ENCODE measurements at places on chromosomes 5 and 9.

DNA sequence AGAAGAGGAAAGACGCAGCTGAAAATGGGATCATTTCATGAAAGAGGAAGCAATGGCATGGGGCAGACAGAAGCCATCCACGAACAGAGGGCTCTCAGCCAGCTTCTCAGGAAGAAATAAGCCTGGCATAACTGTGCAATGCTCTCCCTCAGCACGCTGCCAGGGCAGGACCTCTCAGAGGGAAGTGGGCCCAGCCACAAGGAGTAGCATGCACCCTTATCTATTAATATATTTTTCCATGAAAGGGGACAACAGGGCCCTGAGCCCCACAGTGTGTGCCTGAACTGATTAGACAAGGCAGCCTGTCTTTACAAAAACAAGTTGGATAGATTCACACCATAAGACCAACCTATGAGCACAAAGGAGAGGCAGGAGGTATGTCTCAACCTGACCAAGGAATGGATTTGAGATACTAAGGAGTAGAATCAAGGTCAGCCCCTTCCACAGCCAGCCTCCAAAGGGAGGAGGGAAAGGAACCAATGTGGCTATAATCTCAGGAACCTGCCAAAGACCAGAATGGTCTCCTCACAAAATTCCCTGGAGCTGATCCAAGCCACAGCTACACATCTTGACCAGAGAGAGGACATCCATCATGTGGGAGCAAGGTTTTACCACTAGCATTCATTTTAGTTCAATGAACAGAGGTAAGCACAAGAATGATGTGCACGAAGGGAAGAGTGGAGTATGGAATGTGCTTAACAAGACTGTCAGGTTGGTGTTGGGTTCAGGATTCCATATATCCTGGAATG lies 154.8 kb downstream of the SIL1 start:
- no peak for DNase-seq

DNA sequence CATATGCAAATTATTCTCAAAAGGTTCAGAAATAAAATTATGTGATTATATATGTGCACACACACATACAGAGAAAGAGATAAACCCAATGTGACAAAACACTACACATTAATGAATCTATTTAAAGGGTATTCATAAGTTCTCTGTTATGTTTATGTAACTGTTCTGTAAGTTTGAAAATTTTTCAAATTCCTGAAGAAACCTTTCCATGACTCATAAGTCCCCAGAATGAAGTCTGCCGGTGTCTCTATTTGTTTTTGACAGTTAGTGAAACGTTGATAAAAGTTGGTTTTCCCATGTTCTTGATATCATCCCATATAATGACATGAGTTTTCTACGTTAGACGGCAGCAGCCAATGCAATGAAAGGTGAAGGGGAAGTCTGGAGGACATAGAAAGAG lies 199.5 kb upstream of the PUM3 start:
- no peak for DNase-seq

DNA sequence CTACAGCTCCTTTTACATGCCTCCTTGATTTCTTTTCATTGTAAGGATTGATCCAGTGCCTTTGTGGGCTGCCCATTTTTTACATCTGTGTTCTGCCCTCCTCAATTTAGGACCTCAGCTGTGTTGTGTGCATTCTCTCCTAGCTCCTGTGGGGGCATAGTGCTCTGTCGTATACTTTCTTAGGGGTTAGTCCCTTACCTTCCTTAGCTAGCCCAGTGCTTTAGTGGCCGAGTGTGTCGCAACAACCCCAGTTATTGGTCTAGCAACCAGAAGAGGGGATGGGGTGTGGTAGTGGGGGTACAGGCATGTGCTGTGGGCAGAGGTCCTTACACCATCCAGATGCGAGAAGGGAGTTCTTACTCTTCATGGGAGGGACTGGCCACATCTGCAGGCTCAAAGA lies 12.1 kb downstream of the MTRR start:
- no peak for DNase-seq

- no peak for DNase-seq
Measured at GRCh38 chr9:87255431-87256155, 242.1 kb upstream of the DAPK1 start.

- no peak for DNase-seq
Measured at GRCh38 chr5:152329207-152329606, 75.9 kb downstream of the NMUR2 start.

DNA sequence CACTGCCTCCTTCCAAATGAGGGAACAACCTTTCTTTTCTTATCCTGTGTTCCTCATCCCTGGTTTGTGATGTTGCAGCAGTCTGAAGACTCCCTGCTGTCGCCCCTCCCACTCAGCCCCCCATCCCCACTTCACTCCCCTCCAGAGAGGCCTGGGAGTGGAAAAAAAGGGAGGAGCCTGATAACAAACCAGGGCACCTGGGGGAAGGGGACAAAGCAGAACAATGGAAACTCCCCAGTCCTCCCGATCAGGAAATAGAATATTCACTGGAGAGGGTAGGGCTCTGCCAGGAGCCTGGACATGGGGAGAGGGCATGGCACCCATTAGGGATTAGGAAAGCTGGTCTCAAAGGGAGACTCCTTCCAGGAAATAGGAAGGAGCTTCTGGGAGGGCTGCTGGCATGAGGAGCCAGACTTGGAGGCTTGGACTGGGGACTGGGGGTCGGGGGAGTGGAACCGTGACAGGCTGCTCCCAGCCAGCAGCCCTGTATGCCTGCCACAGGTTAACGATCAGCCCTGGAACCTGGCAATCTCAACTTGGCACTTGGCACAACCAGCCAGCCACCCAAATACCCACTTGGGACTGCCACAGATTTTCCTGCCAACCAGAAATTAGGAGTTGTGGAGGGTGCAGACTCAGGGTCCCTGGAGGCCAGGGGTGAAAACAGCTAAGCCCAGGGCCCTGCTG lies 20.0 kb downstream of the PCDH1 start:
- no peak for DNase-seq

DNA sequence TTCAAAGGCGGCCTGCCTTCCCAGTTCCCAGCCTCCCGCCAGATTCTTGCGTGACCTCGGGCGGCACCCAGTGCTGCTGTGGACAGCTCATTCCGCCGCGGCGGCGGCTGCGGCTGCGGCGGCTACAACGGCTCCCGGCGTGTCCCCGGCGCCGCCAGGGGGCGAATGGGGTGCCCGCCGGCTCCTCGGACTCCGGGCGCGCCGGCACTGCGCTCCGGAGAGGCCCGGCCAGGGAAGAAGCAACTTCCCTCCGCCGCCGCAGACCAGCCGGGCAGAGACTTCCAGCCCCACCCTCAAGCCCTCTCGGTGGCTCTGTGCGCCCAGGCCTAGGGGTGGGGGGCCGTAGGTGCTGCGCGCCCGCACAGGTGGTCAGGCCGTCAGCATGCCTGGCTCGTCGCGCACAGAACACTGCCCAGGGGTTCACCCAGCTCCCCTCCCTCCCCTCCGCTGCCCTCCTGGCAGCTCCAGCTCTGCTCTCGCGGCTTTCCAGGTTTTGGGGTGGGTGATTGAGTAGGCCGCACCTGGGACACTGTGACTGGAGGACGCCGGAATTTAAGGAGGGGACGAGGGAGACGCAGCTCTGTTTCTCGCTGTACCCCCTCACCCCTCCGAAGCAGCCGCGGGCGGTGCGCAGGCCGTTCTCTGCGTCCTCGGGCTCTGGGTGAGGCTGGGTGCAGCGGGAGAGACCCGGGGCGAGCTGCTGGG lies 20.2 kb downstream of the IGIP start:
- no peak for DNase-seq

GRCh38 chr9:127283917-127284497 lies 19.4 kb downstream of the GARNL3 start:
- no peak for DNase-seq

GRCh38 chr5:139078345-139078744 lies 119.8 kb downstream of the SIL1 start:
- DNase-seq: no peak

- DNase-seq: no peak
Measured at GRCh38 chr9:32258482-32258881, 126.0 kb upstream of the ACO1 start.

DNA sequence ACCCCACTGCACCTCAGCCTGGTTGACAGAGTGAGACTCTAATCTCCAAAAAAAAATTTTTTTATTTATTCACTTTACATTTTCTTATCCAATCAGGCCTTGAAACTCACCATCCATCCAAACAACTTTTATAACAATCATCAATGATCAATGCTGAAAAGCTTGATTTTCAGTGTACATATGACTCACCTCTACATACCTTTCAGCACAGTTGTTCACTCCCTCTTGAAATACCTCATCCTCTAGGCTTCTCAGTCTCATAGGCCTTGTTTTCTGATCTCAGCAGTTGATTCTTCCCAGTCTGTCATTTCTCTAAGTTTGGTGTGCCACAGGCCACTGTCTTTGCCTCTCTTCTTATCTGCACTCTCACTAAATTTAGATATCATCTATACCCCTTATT lies 36.2 kb downstream of the GRIN3A start:
- DNase-seq: no peak

GRCh38 chr9:14535161-14535955 lies 157.9 kb downstream of the ZDHHC21 start:
- DNase-seq: no peak

GRCh38 chr5:118377420-118377819 lies 610.9 kb downstream of the DTWD2 start:
- no peak for DNase-seq

- no peak for DNase-seq
Measured at GRCh38 chr5:16709691-16710433, 93.1 kb upstream of the RETREG1 start.

- no peak for DNase-seq
Measured at GRCh38 chr5:53416144-53416738, 64.2 kb upstream of the FST start.

GRCh38 chr5:107257885-107258520 lies 412.7 kb downstream of the EFNA5 start:
- no peak for DNase-seq

- no peak for DNase-seq
Measured at GRCh38 chr9:96423985-96424336, 5.8 kb upstream of the ZNF367 start.

GRCh38 chr9:113319054-113319453 lies 15.9 kb upstream of the RNF183 start:
- DNase-seq: no peak

GRCh38 chr9:91258451-91258850 lies 103.3 kb downstream of the AUH start:
- no peak for DNase-seq

- DNase-seq: no peak
Measured at GRCh38 chr5:172776235-172776594, 5.2 kb upstream of the DUSP1 start.

- DNase-seq: no peak
Measured at GRCh38 chr5:64678374-64678773, 11.9 kb upstream of the SHISAL2B start.

DNA sequence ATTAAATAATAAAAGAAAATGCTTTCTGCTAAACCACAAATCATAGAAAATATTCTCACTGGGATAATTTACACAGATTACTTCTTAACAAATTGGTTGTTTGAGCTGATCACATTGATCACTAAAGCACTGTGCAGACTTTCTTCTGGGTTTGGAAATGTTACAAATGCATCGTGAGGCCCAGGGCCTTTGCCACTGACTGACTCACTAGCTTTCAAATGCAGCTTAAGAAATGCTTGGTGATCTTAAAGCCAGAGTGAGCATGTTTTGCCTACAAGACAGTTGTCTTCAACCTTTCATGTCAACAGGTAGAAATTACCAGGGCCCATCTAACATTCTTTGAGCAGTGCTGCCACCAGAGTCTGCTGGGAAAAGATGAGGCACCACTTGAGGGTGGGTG lies 252.3 kb upstream of the ADRA1B start:
- no peak for DNase-seq

DNA sequence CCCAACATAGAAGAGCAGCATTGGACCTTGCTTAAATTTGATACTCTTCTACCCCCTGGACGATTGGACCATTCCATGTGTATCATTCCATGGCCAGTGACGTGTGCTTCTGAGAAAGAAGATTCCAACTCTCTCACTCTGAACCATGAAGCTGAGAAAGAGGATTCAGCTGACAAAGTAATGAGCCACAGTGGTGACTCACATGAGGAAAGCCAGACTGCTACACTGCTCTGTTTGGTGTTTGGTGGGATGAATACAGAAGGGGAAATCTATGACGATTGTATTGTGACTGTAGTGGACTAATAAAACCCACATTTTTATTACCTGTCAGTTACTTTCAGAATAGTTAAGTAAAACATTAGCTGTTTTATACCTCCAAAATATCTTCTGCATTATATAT lies 7.5 kb downstream of the HSPA5 start:
- no peak for DNase-seq

DNA sequence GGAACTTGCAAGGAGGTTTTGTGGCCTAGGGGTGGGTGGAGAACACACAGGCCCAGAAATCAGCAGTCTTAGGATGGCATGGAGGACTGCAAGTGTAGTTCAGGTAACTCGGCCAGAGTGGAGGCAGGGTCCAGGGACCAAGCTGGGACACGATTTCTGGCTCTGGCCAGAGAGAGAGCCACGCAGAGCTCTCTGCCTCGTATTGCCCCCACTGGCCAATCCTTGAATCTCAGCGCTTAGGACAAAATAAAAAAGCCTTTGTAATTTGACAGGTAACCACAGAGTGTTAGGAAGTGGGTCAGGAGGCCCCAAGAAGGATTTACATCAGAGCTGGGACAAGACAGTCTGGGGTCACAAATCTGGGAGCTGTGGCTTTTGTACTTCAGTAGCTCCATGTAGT lies 11.7 kb downstream of the MAP3K1 start:
- DNase-seq: no peak

GRCh38 chr5:61910771-61911170 lies 395.2 kb upstream of the KIF2A start:
- DNase-seq: no peak

DNA sequence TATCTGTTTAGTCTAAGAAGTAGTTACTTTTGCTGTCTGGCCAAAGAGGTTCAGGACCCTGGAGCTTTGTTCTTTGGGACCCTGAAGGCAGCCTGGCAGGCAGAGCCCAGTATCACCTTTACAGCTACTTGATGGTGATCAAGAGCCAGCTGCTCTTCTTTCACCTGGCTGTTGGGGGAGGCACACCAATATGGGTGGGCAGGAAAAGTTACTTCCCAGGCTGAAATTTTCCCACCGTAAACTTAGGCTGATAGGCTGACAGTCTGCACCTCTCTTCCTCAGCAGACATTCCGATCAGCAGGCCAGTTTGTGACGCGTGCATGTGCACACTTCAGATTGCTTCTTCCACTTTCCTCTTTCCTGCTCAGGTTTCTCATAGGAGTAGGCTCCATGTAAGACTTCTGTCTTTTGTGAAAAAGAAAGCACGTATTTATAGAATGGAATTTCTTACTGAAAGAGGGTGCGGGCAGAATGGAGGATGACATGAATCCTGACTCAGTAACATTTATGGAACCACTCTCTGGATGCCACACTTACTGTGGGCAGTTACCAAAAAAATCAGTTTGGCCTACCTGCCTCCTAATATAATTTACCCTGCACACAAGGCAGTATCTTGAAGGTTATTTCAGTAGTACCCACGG lies 223.9 kb upstream of the DMRT1 start:
- DNase-seq: no peak

DNA sequence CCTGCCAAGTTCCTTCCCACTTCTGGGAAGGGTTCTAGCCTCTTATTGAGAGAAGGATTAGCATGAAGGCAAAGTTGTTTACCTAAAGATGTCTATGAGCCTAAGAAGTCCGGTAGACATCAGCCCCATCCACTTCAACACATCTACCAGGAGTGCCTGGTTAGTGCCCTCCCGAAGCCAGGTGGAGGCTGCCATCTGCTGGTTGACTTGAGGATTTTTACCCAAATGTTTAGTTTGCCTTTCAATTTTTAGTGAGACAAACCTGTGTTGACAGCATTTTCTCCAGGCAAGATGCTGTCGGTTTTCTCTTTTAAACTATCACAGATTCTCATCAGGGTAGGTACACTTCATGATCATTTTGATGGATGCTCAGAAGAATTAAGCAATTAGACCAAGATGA lies 83.6 kb upstream of the TNFSF8 start:
- peak; percentile 50 for DNase-seq

Data from NCI-H1694 (cell line).